ENCODE measurements at places on chromosomes 4 and X.

DNA sequence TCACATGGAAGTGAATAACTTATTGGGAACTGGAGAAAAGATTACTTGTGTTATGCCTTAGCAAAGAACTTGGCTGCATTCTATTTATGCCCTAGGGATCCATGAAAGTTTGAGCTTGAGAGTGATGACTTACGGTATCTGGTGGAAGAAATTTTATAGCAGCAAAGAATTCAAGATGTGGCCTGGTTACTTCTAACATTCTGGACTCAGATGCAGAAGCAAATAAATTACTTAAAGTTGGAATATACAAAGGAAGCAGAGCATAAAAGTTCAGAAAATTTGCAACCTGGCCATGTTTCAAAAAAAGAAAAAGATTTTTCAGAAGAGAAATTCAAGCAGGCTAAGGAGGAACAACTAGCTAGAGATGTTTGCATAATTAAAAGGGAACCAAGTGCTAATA is 252.3 kb upstream of the WDFY3 start:
- no peak for DNase-seq

- no peak for DNase-seq
Measured at GRCh38 chr4:120873554-120873953, 49.0 kb downstream of the PRDM5 start.

GRCh38 chr4:108320061-108320460 is 151.3 kb upstream of the LEF1 start:
- DNase-seq, result no peak

GRCh38 chrX:13288671-13289070 is 31.2 kb downstream of the ATXN3L start:
- DNase-seq, result no peak

GRCh38 chr4:182521011-182521410 is 277.8 kb downstream of the TENM3 start:
- no peak for DNase-seq

- no peak for DNase-seq
Measured at GRCh38 chr4:138788267-138788790, 227.3 kb upstream of the NOCT start.

DNA sequence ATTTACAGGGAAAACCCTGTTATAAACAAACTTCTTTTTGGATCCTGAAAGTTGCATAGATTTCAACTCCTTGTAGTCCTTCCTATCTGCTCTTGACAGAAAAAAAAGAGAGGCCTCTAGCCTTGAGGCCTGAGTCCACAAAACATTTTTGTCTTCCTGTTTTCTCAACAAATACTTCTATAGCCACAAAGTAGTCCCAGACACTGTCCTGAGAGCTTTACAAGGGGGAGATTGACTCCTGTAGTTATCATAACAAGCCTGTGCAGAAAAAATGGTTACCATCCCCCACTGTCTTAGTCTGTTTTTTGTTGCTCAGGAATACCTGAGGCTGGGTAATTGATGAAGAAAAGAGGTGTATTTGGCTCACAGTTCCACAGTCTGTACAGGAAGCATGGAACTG is 35.2 kb downstream of the PCDH7 start:
- no peak for DNase-seq

GRCh38 chrX:136629084-136629750 is 18.7 kb upstream of the CD40LG start:
- DNase-seq, result no peak

GRCh38 chr4:177680308-177680707 is 238.1 kb upstream of the AGA start:
- DNase-seq, result no peak

DNA sequence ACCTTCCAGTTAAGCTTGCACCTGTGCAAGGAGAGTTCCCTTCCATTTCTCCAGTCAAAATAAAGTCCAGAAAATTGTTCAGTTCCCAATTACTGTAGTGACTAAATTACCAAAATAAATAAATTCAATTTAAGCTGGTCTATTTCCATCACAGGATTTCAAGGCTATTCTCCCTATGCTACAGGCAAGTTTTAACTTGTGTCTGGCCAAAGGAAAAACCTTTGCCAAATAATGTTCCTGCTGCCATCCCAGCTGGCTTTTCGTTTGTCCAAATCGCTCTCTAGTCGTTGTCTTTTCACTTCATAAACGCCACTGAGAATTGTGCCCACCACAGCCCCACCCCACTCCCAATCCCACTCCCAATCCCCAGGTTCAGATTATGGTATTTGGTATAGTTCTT is 2.4 kb downstream of the KCTD8 start:
- DNase-seq, result no peak

GRCh38 chr4:10466161-10466560 is 8.9 kb upstream of the ZNF518B start:
- DNase-seq, result no peak

DNA sequence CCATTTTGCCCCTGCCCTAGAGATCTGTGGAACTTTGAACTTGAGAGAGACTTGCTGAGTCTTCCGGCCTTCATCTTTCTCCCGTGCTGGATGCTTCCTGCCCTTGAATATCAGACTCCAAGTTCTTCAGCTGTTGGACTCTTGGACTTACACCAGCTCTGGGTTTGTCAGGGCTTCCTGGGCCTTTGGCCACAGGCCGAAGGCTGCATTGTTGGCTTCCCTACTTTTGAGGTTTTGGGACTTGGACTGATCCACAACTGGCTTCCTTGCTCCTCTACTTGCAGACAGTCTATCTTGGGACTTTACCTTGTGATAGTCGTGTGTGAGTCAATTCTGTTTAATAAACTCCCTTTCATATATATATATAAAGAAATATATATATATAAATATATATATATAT is 1071.0 kb downstream of the ADGRL3 start:
- DNase-seq, result no peak

DNA sequence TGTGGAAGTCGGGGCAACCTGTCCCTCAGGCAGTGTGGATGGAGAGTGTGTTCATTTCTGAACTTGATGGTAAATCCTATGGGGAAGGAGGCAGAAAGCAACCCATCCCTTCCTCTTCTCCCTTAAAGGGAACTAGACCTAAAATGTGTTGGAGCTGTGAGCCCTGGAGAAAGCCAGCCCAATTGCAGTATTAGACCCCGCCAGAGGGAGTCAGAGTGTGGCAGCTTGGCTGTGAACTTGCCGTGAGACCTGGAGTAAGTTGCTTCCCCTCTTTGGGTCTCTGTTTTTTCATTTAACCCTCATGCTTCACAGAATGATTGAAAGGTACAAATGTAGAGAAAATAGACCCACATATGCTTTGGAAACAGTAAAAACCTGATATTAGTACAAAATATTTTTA is 108.7 kb upstream of the PAK3 start:
- DNase-seq, result no peak

- no peak for DNase-seq
Measured at GRCh38 chr4:111934314-111934713, 210.9 kb upstream of the FAM241A start.

DNA sequence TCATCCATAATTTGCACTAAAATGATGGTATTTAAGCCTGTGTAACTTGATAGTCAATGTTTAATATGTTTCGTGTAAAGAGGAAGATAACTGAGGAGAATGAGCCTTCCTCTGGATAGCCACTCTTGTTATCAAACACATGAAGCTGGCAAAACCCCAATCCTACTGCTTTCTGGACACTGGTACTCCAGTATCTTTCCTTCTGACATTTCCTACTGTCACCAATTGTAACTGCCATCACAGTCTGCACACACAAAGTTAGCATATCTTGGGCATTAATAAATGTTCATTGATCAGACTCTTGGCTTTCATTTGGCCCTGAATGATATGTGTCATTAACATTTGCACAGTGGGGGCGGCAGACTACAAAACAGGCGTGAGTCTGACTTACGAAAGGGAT is 419.1 kb downstream of the TMA16 start:
- DNase-seq, result no peak

GRCh38 chr4:170106900-170107299 is 17.1 kb upstream of the AADAT start:
- no peak for DNase-seq

GRCh38 chr4:59945277-59945676 is 1254.8 kb upstream of the ADGRL3 start:
- DNase-seq, result no peak

- no peak for DNase-seq
Measured at GRCh38 chrX:6694977-6695376, 160.1 kb upstream of the VCX3A start.

DNA sequence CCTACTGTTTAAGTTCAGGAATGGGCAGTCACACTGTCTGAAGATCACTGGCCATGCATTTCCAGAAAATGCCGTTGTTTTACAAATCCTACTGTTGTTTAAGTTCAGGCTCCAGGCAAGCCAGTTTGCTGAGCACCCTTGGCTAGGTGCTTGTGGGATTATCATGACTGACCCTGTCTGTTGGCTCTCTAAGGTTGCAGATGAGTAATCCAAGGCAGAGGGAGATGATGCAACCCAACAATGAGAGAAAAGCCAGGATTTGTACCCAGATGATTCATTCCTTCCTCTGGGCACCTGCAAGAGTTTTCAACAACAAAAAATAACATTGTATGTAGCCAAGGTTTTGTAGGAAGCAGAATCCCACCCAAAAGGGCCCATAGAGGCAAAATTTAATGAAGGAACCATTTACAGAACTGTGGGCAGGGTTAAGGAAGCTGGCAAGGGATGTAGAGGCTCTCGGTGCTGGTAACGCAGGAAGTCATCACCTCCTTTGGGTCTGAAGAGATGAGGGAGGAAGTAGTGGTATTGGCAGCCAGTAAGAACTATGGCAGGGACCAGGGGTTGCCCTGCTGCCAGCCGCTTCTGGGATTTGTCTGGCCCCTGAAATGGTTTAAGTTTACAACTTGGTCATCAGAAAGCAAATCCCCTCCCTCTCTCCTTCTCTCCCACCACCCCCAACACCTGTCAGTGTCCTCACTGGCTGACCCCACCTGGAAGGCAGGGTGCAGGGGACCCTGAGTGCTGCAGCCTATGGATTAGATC is 54.8 kb downstream of the MSX1 start:
- no peak for DNase-seq

GRCh38 chrX:155314260-155314659 is 20.2 kb downstream of the CLIC2 start:
- DNase-seq, result no peak

DNA sequence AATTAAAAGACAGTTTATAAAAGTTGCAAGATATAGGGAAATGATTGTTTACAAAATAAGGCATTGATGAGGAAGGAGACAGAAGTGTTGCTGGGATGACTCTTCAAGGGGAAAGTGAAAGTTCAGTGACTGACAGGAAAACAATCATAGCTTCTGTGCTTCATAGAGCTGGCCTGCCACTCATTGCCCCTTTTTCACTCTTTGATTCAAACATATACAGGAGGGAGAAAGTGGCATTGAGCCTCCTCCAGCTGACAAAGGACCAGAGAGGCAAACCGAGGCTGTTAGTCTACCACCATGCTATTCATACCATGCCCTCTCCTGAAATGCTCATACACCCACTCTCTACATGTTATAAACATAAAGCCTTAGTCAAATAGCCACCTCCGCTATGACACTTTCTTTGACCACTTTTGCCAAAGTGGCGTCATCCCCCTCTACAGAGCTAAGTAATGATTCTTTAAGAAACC is 79.2 kb upstream of the ATOH1 start:
- no peak for DNase-seq

DNA sequence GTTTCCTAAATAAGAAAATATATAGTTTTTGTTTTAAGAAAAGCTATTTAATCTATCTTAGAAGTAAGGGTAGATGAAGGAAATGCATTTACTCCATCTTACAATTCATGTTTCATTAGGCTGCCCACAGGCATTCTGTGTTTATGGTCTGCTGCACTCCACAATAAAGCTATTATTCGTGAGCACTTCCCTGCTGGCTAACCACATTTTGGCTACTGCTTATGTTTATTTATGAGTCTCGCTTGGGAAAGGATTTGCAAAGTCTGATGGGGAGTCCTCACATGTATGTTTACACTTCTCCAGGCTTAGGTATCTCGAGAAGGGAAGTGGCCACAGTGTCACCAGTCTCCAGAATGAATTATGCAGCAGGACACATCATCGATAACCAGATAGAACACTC is 260.8 kb upstream of the VCX start:
- no peak for DNase-seq

DNA sequence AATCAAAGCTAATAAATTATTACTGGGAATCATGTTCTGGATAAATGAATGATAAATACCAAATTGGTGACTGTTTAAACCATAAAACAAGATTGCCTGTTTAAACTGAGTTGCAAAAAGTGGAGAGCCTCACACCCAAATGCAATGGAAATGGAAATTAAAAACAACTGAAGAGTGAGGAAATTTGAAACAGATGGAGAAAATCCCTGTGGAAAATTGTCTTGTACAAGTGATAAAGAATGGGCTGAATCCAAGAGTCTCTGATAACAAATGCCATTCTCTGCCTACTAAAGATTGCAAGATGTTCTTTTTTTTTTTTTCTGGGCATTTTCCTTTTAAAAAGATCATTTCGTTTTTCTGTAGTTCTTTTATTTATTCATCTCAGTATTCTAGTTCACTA is 426.3 kb downstream of the NLGN4X start:
- no peak for DNase-seq

- no peak for DNase-seq
Measured at GRCh38 chrX:150889131-150889530, 9.3 kb downstream of the CD99L2 start.

GRCh38 chr4:165379678-165380064 is 863 bp downstream of the CPE start:
- no peak for DNase-seq

GRCh38 chrX:135382260-135382659 is 39.5 kb upstream of the SMIM10L2A start:
- no peak for DNase-seq

- DNase-seq, result no peak
Measured at GRCh38 chrX:47061238-47061919, 16.9 kb upstream of the RGN start.

DNA sequence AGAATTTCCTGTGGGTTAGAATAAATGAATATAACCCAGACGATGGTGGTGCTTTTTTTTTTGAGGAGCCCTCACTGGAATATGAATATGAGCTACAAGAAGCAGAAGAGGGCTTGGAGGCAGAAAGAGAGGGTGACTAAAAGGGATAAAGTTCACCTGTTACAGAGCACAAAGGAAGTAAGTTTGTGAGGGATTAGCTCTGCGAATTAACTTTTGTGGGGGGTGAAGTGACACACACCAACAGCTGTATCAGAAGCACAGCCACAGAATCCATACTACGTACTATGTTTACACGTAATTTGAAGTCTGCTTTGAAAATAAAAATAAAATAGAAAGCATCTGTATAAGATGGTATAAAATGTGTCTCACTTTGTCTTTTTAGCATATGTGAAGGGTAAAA is 963.6 kb upstream of the DIAPH2 start:
- DNase-seq, result no peak

- DNase-seq, result no peak
Measured at GRCh38 chr4:74423104-74423503, 21.8 kb upstream of the AREG start.

GRCh38 chrX:131747173-131747572 is 203.3 kb downstream of the OR13H1 start:
- DNase-seq, result no peak

DNA sequence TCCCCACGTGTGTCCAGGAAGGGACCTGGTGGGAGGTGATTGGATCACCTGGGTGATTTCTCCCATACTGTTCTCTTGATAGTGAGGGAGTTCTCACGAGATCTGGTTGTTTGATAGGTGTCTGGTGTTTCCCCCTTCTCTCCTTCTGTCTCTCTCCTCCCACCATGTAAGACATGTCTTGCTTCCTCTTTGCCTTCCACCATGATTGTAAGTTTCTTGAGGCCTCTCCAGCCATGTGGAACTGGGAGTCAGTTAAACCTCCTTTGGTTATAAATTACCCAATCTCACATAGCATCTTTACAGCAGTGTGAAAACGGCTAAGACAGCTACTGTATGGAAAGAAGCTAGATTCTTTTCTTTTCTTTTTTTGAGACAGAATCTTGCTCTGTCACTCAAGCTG is 21.6 kb upstream of the FGG start:
- no peak for DNase-seq

- DNase-seq, result no peak
Measured at GRCh38 chr4:73181231-73181630, 77.4 kb downstream of the ANKRD17 start.

Measured in activated naive CD4-positive, alpha-beta T cell treated with anti-CD3 and anti-CD28 coated beads, Interleukin-2, amount 50 U/mL, for 72 hours (primary cell).